ENCODE measurements at places on chromosomes 4 and X.
A peak's percentile ranks its signal among the peaks of the same experiment; 100 is the strongest.

- no peak for DNase-seq
Observed at GRCh38 chrX:25016938-25017598, 1.3 kb upstream of the ARX start.

- no peak for DNase-seq
Observed at GRCh38 chrX:44876086-44876485, 3.1 kb downstream of the KDM6A start.

- DNase-seq: peak; percentile 35
Observed at GRCh38 chrX:119692191-119693039, 553 bp downstream of the SEPTIN6 start.

DNA sequence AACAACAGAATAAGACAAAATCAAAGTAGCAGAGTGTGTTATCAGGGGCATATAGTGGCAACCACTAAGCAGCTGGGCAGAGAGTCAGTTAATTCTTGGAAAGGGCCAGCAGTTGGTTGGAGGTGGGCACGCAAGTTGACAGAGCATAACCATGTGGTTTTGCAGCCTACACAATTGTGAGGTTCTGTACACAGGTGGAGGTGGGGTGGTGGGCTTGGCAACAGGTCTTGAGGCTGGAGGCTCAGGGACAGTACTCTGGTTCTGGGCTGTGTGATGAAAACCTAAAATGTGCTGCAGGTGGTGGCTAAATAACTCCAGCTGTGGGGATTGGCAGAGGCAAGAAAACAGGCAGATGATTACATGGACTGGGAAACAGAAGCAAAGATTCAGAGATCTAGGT lies 1112.7 kb downstream of the PDHA2 start:
- no peak for DNase-seq

DNA sequence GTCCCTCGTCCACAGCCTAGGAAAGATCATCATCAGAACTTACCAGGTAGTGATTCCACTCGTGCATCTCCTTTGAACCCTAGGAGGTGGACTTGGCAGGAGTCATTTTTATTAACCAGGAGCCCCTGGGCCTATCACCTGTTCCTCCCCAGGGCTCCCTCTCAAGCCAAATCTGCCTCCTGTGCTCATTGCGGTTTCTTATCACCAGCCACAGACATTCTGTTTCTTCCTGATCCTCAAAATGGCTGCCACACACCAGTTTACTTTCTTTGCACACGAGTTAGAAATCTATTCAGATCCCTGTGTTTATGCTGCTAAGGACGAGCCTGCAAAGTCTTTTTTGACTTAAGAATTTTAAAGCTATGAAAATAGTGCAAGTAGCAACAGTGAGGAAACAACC lies 354.5 kb upstream of the BOD1L1 start:
- DNase-seq: no peak

- no peak for DNase-seq
Observed at GRCh38 chr4:130563185-130563888, 1467.4 kb downstream of the C4orf33 start.

DNA sequence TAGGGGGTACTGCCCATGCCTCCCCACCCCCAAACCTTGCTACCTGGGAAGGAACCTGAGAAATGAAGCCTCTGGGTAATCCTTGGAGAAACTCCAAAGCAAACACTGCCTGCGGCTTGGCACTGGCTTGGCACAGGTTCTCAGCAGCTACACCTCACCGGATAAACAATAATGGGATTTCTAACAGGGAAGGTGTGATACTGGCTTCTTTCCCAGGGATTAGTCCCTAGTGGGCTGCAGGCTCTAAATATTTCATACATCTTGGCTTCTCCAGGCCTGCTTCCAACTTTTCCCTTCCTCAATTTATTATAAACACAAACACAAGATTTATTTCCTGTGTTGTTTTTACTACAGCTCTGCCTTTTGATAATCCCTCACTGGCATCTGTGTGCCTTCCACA lies 12.5 kb downstream of the SEC24D start:
- DNase-seq: no peak

DNA sequence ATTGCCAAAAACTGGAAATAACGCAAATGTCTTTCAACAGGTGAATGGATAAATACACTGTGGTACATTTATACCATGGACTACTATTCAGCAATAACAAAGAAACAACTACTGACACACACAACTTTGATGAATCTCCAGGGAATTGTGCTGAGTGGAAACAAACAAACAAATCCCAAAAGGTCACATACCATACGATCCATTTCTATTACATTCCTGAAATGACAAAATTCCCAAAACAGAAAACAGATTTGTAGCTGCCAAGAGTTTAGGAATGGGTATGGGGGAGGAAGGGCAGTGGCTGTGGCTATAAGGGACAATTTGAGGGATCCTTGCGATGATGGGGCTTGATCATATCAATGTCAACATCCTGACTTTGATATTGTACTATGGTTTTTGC lies 2.5 kb downstream of the ZNF182 start:
- DNase-seq: no peak

DNA sequence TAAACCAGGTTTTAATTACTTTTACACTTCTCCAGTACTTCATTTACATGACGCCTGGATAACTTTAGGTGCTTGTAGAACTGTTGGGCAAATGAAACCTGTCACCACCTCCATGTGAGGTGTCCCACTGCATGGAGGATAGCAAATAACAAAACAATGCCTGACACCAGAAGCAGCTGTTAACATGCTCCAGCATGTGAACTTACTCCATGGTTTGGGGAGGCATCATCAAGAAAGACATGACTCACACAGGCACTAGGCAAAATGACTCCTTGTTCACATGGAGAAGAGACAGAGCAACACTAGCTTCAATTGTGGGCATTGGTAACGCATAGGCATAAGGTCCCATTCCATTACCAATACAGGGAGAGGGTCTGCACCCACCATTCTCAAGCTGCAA lies 198.1 kb upstream of the F9 start:
- no peak for DNase-seq

DNA sequence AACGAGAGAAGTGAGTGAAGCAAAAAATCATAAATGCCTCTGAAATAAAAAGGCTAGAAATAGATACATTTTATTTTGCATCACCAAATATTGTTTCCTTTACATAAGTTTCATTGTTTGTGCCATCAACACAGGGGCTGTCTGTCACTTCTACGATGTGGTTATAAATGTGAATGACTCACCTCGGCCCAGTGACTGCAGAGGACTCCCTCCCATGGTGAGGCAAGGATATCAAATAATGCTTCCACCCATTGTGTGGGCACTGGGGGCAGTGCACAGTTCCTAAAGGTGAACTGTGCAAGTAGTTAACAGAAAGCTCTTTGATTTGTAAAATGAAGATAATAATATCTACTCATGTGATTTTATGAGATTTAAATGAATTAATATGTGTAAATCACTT lies 230.3 kb upstream of the NEIL3 start:
- no peak for DNase-seq

DNA sequence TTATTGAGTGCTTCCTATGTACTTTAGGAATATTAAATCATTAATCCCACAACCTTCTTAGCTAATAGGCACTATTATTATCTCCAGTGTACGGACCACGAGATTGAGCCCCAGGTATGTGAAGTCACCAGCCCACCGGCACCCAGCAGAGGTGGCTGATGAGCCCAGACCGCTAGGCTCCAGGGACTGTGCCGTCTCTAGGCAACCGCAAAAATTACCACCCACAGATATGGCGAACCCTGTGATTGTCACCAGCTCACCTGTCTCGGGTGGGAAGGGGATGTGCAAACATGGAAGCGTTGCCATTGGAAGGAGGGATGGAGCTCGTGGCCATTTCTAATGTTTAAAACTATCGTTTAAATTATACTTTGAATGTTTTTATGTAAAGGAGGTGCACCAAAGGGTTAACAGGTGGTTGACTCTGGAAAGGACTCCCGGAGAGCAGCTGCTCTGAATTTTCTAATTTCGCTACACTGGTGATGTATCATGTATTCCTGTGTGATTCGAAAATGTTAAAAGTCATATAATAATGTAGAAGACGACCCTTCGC lies 21.0 kb upstream of the JAKMIP1 start:
- no peak for DNase-seq

- no peak for DNase-seq
Observed at GRCh38 chr4:173834151-173834550, 304.1 kb upstream of the HAND2 start.

- DNase-seq: no peak
Observed at GRCh38 chr4:6206771-6207290, 6.5 kb upstream of the JAKMIP1 start.

DNA sequence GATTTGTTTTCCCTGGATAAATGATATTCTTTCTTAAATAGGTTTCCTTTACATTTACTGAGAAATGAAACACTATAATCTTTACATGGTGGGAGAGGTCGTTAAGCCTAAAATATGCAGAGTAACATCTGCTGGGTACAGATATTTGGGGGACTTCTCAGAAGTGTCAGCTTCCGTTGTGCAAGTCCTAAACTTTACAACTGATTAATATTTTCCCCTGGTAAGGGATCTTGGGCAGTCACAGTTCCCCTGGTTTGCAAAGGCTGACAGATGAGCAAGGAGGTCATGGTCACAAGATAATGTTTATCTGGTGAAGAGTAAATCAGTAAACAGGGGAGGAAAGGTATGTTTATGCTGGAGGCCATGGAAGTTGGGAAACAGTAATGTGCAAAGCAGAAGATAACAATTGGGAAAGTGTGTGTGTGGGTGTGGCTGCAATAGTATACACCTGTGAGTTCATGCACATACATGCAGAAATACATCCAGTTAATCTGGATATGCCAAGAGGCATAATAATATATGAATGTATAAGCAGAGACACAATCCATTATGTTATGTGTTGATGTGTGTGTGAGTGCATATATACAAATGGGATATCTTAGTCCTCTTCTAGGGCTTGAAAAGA lies 508.2 kb upstream of the FAM241A start:
- DNase-seq: no peak

- DNase-seq: no peak
Observed at GRCh38 chrX:128698573-128699181, 646.5 kb upstream of the ACTRT1 start.

GRCh38 chr4:151325111-151325948 lies at the start of gene SH3D19:
Gene SH3D19, minus strand, starts transcription at chr4:151325605. Its CDS starts 253 bp downstream, at chr4:151325352.
- no peak for DNase-seq

DNA sequence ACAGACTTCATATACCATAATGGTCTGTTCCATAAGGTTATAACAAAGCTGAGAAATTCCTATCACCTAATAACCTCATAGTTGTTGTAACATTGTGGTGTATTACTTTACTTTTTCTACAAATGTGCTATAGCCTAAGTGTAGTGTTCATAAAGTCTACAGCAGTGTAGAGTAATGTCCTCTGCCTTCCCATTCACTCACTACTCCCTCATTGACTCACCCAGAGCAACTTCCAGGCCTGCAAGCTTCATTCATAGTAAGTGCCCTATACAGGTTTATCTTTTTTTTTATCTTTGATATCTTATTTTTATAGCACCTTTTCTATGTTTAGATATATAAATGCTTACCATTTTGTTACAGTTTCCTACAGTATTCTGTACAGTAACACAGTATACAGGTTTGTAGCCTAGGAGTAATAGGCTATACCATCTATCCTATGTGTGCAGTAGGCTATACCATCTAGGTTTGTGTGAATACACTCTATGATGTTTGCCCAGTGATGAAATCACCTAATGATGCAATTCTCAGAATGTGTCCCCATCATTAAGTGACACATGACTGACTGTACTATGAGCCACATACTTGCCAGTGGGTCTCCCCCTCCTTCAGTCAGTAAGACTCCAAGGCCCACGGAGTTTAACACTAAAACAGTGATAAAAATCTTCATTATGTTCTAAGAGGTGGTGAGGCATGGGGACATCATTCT lies 299.9 kb downstream of the UNC5C start:
- no peak for DNase-seq

DNA sequence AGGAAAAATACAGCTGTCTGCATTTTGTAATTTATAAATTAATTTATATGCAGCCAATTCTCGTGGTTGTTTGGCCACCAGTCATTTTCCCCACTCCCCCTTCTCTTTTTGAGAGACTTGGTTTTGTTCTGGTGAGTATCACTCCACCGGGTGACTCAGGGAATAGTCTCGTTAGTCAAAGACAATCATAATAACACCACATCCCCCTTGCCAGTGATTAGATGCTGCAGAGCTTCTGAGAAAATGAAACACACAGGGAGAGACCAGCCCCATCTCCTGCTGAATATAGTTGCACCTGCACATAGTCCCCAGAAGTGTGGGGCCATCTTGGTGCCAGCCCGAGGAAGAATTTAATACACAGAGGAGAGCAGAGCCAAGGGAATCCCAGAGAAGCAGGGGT lies 8.0 kb upstream of the FNIP2 start:
- DNase-seq: no peak

- no peak for DNase-seq
Observed at GRCh38 chr4:107818301-107818910, 6.3 kb upstream of the SGMS2 start.

Measured in activated CD8-positive, alpha-beta memory T cell treated with anti-CD3 and anti-CD28 coated beads for 1 hour (primary cell).